ENCODE measurements at places on chromosomes 2 and 18.

- no peak for DNase-seq
These were observed 68.8 kb upstream of the SPTBN1 start for GRCh38 chr2:54387059-54387991.

GRCh38 chr2:142682528-142682927 is 194.9 kb upstream of the KYNU start:
- DNase-seq: no peak

DNA sequence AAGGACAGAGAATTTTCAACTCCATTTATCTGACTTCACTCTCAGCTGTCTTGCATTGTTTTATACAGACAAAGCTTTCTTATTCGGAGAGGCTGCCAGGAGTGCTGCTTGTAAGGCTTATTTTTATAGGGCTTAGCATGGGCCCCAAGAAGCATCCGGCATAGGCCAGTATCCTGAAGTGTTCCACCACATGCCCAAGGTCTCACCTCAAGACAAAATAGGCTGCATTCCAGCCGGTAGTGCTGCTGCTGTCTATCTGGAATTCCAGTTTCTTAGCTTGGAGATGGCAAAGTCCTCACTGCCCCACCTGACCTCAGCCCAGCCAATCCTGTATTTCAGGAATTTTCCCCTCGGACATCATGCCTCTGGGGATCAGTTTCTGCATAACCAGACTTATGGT is 47.6 kb upstream of the MCFD2 start:
- DNase-seq: no peak

DNA sequence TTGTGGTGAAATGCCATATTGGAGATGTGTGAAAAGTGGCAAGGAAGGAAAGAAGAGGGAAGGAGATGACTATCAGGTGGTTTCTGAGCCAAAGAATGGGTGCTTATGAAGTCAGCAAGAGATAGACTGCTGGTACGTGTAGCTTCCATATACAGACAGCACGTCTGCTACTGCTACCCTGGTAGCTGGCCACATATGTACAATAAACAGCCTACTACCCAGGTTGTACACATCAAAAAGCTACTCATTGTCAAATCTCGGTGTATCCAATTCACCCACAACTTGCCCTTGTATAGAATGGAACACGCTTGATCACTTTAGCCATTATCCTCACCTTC is 761.8 kb downstream of the LRRTM4 start:
- no peak for DNase-seq

DNA sequence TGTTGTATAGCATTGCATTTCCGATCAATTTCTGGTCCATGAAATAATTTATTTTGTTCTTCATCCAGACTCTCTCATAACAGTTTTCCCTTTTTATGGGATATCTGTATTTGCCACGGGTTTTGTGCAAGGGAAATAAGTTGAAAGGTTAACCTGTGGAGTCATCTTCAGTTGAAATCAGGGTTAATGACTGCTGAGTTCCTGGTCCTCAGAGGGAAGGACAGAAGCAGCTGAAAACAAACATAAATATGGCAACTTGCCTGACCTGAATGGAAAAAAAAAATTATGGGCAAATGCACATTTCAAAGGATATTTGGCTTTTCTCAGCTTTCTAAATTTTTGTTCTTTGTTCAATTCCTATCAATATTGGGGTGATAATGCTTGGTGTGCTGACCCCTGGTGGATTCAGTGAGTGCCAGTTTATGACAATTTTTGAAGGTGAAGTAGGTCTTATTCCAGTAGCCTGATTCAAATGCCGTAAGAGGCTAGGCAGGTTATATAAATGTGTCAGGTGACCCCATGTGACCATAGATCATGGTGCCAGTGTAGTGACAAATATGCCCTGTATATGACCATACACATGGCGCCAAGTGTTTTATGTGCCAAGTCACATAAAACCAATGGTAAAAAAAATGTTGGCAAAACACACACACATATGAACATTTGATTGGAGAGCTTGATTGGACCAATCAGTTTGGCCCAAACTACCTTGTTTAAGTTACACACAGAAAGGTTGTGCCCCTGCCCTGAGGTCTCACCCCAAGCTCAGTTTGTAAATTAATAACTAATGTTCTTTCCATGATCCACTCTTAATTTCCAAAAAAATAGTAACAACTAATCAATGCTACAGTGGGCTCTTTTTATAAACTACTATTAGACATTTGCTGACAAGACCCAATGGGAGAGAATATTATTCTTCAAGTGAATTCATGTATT is 47.6 kb upstream of the FAM124B start:
- no peak for DNase-seq

DNA sequence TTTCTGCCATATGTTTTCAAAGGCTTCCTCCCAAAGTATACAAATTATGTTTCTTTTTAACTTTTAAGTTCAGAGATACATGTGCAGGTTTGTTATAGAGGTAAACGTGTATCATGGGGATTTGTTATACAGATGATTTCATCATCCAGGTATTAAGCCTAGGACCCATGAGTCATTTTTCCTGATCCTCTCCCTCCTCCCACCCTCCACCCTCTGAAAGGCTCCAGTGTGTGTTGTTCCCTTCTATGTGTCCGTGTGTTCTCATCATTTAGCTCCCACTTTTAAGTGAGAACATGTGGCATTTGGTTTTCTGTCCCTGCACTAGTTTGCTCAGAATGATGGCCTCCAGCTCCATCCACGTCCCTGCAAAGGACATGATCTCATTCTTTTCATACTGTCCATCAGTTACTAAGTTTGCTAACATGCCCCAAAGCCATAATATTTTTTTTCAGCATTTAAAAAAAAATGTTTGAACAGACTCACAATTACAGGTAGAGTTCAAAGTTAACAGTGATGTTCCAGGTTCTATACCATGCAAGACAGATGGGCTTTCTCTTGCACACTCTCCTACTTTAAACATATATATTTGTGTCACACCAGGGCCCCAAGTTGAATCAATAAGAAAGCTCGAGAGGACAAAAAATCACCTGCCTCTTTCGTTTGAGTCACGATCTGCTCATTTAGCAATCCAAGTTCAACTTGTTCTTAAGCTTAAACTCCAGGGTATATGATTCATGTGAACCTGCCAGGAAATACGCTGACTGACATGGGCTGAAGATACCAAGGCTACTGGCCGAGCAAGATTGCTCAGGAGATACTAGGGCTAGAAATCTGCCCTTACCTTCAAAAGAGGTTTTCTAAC is 77.6 kb downstream of the AP1S3 start:
- DNase-seq: no peak

DNA sequence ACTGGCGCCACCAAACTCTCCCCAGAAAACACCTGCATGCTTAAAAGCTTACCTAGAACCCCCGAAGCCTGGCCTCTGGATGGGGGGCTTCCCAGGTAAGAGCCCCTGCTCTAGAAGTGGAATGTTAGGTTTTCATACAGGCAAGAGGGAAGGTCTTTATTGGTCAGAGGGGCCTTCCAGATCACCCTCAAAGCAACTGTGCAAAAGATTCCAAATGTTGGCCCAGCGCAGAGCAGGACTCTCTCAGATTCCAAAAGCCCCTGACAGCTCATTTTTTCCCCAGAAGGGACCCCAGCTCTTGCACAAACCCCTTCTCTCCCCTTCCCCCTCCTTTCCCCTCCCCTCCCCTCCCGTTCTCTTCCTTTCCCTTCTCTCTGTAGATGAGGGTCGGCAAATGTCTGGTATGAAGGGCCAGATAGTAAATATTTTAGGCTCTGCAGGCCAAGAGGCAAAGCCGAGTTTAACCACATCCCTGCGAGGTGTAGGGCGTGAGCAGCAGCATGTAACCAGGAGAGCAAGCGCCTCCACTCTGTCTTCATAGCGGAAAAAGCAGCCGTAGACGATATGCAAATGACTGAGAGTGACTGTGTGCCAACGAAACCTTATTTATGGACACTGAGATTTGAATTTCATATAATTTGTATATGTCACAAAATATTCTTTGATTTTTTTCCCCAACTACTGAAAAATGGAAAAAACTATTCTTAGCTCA is 116.9 kb downstream of the SMAD7 start:
- no peak for DNase-seq

- no peak for DNase-seq
These were observed 665.2 kb upstream of the NRXN1 start for GRCh38 chr2:51697095-51697494.

DNA sequence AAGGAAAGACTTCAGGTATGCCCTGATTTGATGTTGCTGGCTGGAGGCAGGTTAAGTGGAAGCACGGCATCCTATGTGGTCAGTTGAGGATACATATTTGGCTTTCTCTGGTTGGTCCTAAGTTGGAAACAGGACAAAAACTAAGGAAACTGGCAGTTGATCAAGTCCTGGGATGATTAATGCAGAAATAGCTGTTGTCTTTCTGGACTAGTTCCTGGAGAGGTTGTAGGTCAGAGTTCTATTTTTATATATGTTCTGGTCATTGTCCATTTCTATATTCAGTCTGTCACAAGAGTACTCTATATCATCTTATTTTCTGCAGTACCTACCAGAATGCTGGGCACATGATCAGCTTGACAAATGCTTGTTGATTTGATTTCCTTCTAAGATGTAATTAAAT is 4.0 kb upstream of the SLC35F5 start:
- DNase-seq: no peak

- no peak for DNase-seq
These were observed 90.0 kb upstream of the HS6ST1 start for GRCh38 chr2:128408349-128409305.

DNA sequence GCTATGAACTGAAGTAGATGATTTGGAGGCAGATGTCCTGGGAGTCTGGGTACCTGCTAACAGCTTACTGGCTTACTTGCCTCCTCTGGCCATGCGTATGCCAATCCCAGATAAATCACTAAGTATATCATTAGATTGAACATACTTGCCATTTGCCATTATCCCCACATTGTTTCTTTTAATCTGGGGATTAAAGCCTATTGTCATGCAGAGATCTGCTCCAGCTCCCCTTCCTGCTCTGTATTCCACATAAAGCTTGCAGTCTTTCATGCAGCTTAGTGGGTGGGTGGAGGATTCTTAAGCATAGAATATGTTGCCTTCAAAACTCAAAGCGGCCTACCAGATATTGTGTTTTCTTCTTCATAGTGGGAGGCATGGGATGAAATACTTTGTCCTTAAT is 311.8 kb upstream of the MMADHC start:
- DNase-seq: no peak

GRCh38 chr2:36562240-36562639 is 35.7 kb downstream of the FEZ2 start:
- DNase-seq: no peak

DNA sequence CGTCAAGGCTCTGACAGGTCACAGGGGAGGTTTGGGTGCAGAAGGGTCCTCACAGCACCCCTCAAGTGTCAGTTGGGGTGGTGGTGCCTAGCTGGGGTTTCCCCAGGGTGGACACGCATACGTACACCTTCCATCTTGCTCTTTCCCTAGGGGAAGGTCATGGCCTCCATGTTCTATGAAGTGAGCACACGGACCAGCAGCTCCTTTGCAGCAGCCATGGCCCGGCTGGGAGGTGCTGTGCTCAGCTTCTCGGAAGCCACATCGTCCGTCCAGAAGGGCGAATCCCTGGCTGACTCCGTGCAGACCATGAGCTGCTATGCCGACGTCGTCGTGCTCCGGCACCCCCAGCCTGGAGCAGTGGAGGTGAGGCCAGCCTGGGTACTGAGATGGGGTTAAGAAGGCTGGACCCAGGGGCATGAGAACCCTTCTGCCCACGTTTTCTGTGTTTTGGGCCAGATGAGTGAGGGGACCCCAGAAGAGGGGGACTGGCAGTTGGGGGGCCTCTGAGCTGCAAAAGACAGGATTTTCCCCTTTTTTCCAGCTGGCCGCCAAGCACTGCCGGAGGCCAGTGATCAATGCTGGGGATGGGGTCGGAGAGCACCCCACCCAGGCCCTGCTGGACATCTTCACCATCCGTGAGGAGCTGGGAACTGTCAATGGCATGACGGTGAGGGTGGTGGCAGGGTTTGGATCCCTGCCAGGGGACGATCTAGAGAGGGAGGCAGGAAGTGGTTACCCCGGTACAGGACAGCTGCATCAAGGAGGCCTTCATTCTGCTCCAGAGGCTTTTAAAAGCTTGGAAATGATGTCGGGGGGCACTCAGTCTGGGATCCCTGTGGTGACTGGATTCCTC is 20.9 kb downstream of the SLC30A3 start:
- DNase-seq: no peak

- no peak for DNase-seq
These were observed 34.5 kb downstream of the EMILIN2 start for GRCh38 chr18:2881088-2881839.

GRCh38 chr2:240629968-240630770 is 4.9 kb downstream of the GPR35 start:
- DNase-seq: no peak

GRCh38 chr2:97849881-97850528 is 136.6 kb downstream of the ZAP70 start:
- DNase-seq: no peak

GRCh38 chr18:6734726-6735430 is 5.4 kb downstream of the ARHGAP28 start:
- DNase-seq: no peak

GRCh38 chr2:71347517-71347916 is 15.9 kb downstream of the ZNF638 start:
- no peak for DNase-seq

GRCh38 chr2:174635776-174636404 is 38.3 kb upstream of the WIPF1 start:
- DNase-seq: no peak

GRCh38 chr2:234374736-234375135 is 122.1 kb downstream of the ARL4C start:
- DNase-seq: no peak

DNA sequence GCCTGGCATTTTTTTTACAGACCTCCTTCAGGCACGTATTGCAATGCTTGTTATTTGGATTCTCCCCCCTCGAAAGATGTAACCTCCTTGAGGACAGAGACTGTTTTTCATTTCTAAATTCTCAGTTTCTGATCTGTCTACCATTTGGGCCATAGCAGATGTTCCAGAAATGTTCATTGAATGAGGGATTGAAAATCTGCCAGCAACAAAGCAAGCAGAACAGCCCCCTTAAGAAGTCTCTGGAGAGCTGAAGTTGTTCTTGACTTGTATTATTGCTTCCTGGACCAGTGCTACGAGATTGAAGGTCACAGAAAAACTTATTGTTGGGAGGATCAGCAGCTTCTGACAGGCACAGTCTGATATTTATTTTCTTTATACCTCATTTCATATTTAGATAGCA is 355.5 kb downstream of the EPHA4 start:
- no peak for DNase-seq

DNA sequence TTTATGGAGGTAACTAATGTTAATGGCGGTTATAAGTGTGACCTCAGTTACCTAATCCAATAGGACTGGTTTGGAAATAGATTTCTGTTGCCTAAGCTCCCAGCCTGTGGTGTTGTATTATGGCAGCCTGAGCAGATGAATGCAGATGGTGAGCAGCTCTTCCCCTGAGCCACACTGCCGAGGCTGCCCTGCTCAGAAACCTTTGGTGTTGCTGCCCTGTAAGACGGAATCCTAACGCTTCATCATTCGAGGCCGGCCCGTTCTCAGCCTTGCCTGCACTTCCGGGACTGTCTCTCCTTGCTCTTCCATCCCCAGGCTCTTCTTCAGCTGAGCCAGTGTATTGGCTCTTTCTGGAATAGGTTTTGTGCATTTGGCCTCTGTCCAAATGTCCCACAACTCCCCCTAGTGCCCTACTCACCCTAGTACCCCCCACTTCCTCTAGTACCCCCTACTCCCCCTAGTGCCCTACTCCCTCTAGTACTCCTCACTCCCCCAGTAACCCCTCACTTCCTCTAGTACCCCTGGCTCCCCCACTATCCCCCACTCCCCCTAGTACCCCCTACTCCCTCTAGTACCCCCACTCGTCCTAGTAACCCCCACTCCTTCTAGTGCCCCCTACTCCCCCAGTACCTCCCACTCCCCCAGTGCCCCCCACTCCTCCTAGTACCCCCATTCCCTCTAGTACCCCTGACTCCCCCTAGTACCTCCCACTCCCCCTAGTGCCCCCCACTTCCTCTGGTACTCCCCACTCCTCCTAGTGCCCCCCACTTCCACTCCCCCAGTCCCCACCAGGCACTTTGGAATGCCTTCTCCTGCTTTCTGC is 106.0 kb upstream of the TAF1B start:
- no peak for DNase-seq
